Inflammatory macrophage (primary cell): ENCODE measurements at places on chromosomes 1 and 21.

DNA sequence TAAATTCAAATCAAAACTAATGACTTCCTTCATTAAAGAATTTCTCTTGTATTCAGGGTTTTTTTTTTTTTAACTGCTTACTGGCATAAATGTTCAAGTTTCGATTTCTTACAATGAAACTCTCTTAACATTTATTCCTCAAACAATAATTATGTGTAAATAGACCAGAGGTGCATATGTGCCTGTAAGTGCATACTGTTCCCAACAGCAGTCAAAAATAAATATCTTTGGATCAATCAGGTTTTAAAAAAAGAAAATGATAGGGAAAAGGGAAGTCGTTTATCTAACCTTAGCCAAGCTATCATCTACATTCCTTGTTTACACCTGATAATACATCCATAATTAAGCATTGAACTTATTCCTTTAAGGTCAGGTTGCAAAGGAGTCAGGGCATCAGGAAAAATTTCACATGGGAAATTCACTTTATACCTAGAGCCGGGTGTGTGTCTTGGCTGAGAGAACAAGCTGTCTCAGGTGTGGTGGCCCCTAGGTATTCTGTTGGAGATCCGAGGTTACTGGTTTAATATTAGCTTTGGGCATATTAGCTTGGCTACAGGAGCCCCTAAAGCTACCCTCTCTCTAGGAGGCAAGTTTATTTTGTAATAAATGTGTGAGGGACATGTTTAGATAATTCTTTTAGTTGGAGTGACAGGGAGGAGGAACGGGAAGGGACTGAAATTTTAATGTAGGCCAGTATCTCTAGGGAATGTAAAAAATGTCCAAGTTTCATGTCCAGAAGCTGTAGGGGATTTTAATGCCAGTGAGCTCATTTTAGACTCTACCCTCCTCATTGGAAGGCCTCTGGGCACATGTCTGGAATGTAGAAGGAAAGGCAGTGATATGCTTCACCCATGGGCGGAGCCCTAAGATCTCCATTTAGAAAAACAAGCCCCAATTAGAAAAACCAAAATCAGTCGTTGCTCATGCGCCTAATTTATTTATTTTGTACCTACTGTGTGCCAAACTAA lies 327.9 kb upstream of the PROX1 start:
- DNase-seq = no peak

DNA sequence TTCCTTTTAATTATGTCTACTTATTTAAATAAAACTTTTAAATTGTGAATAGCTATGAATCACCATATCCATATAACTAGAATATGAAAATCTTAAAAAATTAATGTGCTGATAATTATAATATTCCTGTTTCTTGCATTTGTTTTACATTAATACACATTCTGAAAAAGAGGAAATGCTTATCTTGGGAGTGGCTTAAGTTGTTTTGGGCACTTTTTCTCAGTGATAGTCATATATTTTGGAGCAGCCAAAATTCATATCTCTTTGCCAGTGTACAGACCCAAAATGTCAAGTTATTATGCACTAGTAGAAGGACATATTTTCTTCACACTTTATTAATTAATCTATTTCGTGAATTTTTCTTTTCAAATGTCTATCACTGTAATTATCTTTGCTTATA lies 838.5 kb downstream of the USP25 start:
- no peak for DNase-seq

- DNase-seq = no peak
Measured at GRCh38 chr1:161402446-161402845, 34.8 kb upstream of the CFAP126 start.

GRCh38 chr21:45048968-45049367 lies 25.4 kb upstream of the ADARB1 start:
- DNase-seq = no peak
